ENCODE measurements at places on chromosomes 12 and 14. TPM values are rescaled to one million over a fixed set of nuclear protein-coding genes. Genes with fewer than 3 reads are reported as not detected.

RNASE11 gene
- total RNA-seq: not detected

CLEC9A gene
- not detected for total RNA-seq

FAR2 gene
- 1.5 TPM for total RNA-seq

FGD6 gene
- 13.3 TPM for total RNA-seq

All from bronchial epithelial cell (primary cell).